A172 (cell line): ENCODE measurements at places on chromosomes 16 and 17. TPM values are rescaled to one million over a fixed set of nuclear protein-coding genes. Genes with fewer than 3 reads are reported as not detected.

Gene COTL1
- total RNA-seq: 275 and 295 TPM in 2 replicates

Gene LGALS9
- total RNA-seq: 0.91 and 1.4 TPM in 2 replicates

Gene SCRN2
- total RNA-seq: 56.8 and 65.4 TPM in 2 replicates

GRCh38 chr16:71956486-71956885 lies 43.7 kb downstream of the PKD1L3 start:
- DNase-seq: no peak

- DNase-seq: no peak
Observed at GRCh38 chr17:58970609-58971450, 135.8 kb downstream of the TRIM37 start.

DNA sequence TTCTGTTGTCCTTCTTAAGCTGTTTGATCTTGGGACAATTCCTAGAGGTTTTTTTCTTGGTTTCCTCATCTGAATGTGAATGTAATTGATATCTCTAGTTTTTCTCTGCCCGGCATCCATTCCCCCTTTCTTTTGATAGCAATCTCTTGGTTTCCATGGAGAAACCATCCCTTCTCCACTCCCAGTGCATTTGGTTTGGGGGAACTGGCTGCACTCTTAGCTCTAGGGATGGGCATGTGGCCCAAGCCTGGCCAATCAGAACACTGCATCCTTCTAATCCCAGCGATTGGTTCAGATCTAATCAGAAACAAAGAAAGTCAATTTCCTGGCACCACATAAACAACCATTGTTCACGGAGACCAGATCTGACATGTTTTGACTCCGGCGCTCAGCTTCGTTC lies 45.1 kb downstream of the IRX3 start:
- no peak for DNase-seq

DNA sequence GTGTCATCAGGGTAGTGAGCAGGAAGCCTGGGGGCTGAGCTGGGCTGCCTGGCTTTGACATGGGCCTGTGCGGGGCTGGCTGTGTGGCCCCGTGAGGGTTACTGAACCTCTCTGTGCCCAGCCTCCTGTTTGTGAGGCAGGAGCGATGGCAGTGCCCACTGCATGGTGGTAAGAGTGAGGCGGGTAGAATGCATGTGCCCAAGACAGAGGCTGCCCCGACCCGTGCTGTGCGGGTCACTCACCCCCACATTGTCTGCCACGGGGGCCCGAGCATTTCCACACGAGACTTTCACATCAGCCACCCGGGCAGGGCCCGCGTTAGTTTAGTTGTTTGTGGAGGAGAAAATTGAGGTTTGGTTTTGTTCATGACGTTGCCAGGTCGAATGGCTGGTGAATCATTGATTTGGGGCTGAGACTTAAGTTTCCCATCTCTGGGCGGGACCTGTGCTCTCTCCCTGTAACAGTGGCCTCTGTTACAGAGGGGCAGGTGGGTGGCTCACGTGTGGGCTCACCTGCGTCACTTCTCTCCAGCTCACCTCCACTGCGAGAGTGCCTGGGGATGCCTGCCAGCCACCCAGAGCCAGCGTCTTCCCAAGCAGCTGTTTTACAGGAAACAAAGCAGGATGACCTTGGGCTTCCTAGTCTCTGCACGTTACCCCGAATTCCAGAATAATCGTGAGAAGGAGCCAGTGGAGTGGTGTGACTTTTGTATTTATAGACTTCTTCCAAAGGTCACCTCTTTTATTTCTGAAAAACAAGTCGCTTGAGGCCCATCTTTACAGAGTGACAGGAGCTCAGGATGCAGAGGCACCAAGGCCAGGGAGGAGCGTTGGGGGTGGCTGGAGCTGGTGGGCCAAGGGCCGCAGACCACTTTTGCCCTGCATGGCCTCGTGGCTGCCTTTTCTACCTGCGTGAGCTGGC lies 150.6 kb downstream of the RPTOR start:
- no peak for DNase-seq

GRCh38 chr17:71677439-71677838 lies 443.4 kb upstream of the SOX9 start:
- DNase-seq: no peak

- DNase-seq: no peak
Observed at GRCh38 chr16:561957-562938, 2.1 kb downstream of the PRR35 start.

- DNase-seq: peak; percentile 14
Observed at GRCh38 chr17:76556765-76557367, 17.0 kb downstream of the PRCD start.

GRCh38 chr17:40309031-40309948 lies at the start of gene RARA:
Gene RARA (plus strand): TSS chr17:40309180. CDS start chr17:40331219, 22,039 bp downstream.
- no peak for DNase-seq
